ENCODE measurements at places on chromosomes 7 and 10. TPM values are rescaled to one million over a fixed set of nuclear protein-coding genes. Genes with fewer than 3 reads are reported as not detected.

The DYNC1I1 gene
- not detected for total RNA-seq

The C10orf53 gene
- not detected for total RNA-seq

The AKR1D1 gene
- total RNA-seq: not detected

GRCh38 chr10:74808501-74808900, 17.9 kb upstream of the KAT6B start:
- no peak for DNase-seq

DNA sequence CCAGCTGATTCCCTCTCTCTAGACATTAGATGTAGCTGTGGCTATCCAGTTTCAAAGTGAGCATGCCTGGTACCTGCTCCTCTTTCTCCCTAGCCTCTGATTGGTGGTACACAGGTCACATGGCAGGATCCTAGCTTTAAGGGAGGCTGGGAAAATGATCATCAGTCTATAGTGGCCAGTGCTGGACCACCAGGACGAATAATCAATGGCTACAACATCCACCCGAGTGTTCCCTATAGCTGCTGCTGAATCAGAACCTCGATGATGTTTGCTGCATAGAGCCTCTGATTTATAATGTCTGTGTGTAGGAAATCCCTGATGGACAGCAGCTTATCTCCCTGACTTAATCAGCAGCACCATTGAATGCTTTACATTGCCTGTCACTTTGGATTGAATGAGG, 28.9 kb upstream of the LMTK2 start:
- DNase-seq: no peak

DNA sequence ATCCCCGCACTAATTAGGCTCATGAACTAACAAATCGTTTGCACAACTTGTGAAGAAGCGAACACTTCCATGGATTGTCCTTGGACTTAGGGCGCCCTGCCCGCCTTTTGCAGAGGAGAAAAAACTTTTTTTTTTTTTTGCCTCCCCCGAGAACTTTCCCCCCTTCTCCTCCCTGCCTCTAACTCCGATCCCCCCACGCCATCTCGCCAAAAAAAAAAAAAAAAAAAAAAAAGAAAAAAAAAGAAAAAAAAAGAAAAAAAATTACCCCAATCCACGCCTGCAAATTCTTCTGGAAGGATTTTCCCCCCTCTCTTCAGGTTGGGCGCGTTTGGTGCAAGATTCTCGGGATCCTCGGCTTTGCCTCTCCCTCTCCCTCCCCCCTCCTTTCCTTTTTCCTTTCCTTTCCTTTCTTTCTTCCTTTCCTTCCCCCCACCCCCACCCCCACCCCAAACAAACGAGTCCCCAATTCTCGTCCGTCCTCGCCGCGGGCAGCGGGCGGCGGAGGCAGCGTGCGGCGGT, at the start of gene EMX2:
Gene EMX2 (plus strand): TSS at position 41 of the 519 bp plus-strand sequence. CDS start 522 bp downstream, outside the sequence.
- DNase-seq: no peak

- DNase-seq: no peak
These were observed 72.1 kb downstream of the USP6NL start for GRCh38 chr10:11539191-11539868.

GRCh38 chr7:120110169-120110568, 162.8 kb upstream of the KCND2 start:
- no peak for DNase-seq

DNA sequence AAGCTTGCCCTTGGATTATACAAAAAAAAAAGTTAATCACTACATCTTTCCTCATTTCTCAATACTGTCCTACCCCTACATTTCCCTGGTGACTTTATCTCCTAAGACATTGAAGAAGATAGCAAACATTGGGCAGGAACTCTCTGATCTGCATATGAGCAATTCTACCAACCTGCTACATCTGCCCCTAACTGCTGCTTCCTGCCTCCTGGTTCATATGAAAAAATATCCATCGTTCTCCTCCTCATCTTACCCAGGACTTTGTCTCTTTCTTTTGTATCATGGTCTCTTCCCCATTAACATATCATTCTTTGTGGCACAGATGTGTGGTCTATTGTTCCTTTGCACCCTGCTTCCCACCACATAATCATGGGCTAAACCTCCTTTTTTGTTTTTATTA, 139.7 kb upstream of the PCGF5 start:
- no peak for DNase-seq

DNA sequence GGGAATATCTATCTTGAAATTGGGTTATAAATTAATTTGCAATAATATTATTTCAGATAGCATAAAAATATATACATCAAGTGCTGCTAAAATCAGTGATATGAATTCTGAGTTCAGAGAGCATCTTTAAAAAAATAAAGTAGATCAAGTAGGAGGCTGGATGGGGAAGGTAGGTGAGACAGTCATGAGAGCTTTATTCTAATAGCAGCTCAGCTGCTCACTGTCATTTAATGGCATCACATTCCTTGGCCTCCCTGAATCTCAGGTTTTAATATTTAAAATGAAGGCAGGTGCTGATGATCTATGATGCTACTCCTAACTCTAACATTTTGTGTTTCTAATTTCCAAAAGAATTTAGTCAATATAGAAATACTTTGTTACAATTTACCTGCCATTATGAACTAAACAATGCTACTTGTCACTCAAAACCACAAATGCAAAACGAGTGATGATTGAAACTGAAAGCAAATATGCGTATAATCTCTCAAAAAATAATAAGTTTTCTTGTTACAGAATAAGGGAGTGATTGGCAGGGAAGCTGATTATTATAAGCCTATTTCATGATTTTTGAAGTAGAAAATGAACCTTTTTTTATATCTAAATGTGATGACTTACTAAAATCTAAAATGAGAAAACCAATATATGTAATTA, 147.6 kb upstream of the CSTF2T start:
- no peak for DNase-seq

All from G401 (cell line).